8988T (cell line): ENCODE measurements at places on chromosomes 5 and 9.

GRCh38 chr5:53930457-53930856 lies 370.0 kb downstream of the NDUFS4 start:
- no peak for DNase-seq

DNA sequence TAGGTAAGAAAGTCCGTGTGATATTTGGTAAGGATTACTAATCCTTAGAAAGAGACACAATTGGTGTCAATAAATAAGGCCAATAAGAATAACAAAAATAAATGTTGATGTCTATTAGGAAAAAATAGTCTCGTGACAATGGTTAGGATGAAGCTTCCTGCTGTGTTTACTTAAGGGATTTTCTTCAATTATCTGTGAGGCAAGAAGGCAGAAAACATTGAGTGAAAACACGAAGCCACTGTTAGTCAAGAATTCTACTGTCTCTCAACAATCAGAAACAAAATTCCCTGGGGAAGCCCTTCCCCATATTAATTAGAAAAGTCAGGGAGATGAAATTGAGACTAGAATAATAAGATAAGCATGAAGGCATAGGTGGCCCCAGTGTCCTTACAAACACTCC lies 149.0 kb downstream of the SYK start:
- no peak for DNase-seq

DNA sequence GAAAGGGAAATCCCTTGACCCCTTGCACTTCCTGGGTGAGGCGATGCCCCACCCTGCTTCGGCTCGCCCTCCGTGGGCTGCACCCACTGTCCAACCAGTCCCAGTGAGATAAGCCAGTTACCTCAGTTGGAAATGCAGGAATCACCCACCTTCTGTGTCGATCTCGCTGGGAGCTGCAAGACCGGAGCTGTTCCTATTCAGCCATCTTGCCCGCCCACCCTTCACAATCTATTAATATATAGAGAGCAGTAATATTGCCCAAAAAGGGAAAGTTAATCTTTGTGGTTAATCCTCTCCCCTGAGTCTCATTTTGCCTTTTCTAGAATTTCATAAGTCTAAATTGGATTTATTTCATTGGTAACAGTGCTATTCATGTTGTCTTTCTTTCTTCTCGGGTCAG lies 16.4 kb downstream of the SRD5A1 start:
- DNase-seq, result no peak

DNA sequence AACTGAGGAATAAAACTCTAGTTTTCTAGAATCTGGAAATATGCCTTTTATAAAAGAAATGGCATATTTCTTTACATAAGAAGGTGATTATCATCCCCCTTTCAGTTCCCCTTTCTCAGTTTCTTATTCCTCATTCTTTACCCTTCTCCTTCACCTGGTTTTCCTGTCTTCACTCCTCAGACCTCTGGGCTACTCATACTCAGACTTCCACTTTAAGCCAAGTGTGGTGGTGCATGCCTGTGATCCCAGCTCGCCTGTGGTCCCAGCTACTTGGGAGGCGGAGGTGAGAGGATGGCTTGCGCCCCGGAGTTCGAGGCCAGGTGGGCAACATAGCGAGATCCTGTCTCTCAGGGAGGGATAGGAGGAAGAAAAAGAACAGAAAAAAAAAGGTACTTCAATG lies 57.2 kb downstream of the RANBP6 start:
- DNase-seq, result no peak

- DNase-seq, result no peak
Observed at GRCh38 chr5:114296191-114296590, 65.7 kb upstream of the KCNN2 start.

- DNase-seq, result no peak
Observed at GRCh38 chr5:15526413-15526812, 26.4 kb downstream of the FBXL7 start.

DNA sequence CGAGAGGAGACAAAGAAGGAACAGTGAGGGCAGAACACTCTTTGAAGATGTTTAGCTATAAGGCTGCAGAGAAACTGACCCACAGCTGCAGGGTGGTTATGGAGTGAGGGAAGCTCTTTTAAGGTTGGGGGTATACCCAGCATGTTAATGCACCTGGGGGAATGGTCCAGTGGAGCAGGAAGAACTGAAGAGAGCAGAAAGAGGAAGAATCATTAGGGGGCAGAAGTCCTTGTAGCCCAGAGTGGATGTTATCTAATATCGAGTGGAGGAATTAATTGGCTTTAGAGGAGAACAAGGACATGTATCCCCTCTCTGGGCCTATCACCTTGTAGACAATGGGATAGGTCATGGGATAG lies 7.7 kb downstream of the IL4 start:
- DNase-seq, result no peak

GRCh38 chr9:99031319-99031718 lies 73.6 kb upstream of the TGFBR1 start:
- DNase-seq, result no peak

DNA sequence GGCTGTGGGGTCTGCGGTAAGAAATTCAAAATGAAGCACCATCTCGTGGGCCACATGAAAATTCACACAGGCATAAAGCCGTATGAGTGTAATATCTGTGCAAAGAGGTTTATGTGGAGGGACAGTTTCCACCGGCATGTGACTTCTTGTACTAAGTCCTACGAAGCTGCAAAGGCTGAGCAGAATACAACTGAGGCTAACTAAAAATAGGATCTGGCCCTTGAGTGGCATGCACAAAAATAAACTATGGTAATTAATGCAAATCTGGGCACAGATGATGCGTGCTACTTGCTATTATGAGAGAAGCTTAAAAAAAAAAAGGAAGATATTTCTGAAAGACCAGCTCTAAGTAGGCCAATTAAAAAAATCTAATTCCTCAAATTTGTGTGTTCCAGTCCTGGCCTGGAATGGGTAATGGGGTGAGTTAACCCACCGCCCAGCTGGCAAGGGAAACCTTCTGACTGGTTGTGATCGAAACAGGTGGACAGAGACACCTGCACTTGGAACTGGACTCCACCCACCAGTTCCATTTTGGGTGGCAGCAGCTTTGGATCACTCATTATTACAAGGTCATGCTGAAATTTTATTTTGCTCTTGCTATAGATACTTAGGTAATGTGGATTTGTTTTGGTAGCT lies 26.6 kb upstream of the ZBTB34 start:
- DNase-seq, result no peak

DNA sequence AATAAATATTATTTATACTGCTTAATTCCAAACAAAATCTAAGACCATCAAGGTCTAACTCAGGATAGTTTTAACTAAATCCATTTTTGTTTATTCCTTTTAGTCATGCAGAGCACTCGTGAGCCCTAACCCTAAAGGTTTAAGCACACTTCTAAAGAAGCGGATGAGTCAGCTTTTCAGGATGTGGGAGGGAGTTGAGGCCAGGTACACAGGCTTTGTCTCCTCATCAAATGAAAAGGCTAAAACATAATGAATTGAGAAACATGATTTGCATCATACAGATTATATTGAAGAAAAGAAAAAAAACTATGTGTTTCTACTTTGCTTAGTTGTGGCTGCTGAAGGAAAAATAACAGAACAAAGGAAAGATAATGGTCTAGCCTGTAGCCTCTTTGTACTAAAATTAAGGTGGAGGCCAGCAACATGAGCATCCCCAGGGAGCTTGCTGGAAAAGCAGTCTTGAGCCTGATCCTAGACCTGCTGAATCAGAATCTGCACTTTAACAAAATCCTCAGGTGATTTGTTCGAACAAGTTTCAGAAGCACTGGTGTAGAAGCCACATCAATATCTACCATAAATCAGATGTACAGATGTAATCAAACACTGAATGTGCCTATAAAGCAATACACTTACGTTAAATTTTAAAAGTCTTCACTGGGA lies 21.1 kb upstream of the ISCA1 start:
- no peak for DNase-seq
